Left hindlimb (tissue), 1 donor: ENCODE measurements at places on chromosomes 11 and 22.

DNA sequence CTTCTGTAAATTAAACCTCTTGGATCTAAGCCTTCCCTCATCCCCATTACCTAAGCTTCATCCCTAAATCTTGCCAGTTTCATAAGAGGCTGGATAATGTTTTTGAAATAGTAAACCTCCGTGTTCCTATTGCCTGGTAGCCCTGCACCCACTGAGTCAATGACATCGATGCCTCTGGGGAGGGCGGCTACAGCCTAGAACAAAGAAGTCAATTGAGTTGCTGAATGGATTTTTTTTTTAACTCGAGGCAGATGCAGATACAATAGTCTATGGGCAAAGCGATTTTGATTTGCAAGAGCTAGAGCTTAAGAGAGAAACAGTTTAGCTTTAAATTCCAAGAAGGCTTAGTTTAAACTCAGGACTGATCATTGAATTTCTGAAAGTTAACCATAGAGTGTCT, 121.3 kb downstream of the NECTIN1 start:
- DNase-seq = no peak

DNA sequence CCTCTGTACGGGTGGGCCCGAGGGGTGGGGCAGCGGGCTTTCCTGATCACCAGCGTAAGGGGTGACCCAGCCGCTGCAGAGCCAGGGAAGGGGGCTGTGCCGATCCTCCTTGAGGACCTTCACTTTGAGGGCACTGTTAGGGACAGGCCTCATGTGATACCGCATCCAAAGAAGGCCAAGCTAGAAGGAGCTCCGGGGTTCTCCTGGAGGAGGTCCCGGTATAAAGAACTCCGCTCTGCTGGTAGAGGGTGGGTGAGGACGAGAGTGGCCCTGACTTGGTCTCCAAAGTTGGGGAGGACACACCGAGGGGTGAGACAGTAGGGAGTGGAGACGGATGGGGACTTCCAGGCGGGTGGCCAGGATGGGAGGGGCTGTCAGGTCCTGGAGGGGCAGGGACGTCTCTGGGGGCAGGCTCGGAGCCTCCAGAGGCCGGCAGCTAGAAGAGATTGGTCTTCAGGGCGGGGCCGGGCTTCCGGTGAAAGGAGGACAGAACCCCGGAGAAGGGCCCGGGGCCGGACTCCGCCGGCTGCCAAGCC, 4.6 kb downstream of the PHOX2A start:
- DNase-seq = no peak

DNA sequence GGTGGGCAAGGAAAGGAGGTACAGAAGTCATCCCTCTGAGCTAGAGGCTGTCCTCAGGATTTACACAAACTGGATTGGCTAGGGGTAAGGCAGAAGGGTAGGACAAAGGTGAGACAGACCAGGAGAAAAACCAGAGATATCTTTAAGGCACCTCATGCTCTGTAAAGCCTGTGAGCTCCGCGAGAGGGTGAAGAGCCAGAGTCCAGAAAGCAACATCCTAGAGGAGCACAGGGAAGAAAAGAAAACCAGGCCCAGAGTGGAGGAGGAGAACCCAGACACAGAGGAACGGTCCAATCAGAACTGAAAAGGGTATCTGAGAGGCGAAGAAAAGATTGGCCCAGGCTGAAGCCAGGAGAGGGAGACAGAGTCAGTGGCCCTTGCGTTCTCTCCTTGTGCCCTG, 5.1 kb downstream of the SLC37A4 start:
- no peak for DNase-seq

DNA sequence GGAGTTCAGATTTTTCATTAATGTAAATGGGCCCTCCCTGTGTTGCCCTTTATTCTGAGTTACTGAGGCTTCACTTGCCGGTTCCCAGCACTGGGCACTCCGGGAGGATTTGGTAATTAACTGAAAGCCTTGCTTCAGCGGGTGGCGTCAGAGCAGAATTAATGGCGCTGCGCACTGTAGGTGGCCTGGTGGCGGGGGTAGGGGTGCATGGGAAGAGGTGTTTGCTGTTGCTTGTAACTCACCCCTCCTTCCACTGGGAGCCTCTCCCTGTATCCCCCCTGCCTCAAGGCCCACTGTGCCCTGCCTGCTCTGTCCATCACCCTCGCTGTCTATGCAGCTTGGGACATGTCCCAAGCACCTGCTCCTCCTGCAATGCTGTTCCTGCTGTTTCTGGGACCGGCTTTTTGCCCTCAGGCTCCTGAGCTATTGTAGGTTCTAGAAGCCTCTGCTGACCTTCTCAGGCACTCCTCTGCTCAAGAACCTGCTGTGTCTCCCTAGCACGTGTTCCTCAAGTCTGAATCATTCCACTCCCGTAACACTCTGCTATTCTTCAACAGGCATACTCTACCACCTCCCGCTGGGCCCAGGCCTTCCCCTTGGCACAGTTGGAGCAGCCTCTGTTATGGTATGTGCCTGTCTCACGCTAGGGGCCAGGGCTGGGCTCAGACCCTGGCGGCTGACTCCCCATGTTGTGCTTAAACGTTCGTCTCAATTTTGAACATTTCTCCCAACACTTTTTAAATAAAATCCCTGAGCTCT, 24.4 kb downstream of the ARHGAP8 start:
- DNase-seq = no peak

DNA sequence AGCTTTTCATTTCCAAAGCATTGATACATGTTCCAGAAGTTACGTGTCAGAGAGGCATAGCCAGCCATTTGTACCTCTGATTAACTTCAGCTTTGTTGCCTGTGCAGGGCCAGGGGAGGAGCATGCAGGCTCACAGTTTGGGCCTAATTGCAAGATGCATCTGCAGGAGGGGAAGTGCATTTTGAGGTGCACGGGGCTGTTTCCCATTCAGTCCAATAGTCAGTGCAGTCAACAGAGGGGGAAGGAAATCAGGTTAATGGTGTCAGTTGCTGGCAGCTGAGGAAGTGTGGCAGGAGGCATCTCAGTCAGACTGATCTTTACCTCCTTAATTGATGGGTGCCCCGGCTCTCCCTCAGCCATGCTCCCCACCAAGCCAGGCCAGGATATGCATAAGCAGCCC, 39.3 kb downstream of the ABCC8 start:
- DNase-seq = no peak

DNA sequence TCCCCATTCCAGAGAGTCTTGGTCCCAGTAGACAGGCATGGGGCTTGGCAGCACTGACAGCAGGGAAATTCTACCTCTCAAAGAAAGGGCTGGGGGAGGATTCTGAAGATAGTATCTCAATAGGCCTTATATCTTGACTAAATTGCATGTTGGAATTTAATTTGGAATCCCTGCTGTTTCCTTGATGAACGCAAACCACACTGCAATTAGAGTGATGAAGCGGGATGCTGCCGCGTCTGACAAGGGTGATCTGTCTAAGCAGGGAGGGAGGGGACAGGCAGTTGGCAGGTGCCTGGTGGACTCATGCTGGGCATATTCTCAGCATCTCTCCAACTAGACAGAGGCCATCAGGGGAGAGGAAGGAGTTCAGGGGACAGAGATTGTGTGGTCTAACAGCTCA, 48.4 kb downstream of the COMMD9 start:
- no peak for DNase-seq
